ENCODE measurements at places on chromosomes 12 and 14.

- no peak for DNase-seq
These were observed 90.5 kb downstream of the PPM1A start for GRCh38 chr14:60339571-60339970.

DNA sequence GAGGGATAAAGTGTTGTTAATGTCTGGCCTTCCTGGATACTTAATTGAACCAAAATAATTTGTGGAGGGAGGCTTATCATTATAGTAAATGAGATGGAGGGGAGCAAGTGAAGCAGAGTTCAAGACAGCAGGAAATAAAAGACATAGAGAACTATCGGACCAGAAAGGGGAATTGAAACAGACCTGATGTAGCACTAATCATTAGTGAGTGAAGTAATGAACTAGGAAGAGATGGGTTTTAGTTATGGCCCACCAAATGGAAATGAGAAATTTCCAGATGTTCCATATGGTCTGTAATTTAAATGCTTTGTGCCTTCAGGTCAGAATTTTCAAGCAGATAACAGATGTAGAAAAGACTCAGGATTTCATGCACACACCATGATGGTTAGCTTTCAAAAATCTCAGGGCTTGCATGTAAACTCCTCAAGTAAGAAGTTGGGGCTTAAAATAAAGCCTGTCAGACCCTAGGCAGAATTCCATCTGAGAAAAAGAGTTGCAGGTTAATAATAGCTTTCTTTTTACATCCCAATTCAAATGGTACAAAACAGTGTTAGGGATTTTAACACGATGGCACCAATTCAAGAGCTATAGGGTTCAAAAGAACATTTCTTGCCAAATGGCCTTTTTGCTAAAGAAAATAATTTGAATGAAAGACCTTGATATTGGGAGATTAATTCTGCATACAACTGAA lies 355.8 kb downstream of the FSCB start:
- DNase-seq = no peak

GRCh38 chr12:121611306-121611705 lies 15.0 kb upstream of the ORAI1 start:
- DNase-seq = no peak

DNA sequence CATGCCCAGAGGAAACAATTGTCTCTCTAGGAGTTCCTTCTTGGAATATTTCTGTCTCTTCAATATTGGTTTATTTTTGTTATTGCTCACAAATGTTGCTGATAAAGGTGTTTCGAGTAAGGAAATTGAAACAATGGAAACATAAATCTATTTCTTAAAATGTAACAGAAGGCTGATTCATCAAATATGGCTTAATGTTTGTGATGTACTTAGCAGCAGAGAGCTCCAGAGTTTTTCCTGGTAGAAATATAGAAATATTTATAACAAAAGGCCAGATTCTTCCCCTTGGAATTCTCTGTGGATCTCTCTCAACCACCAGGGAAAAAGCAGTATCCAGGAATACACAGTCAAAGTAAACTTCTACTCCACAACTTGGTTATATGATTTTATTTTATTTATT lies 149.2 kb upstream of the LRIG3 start:
- no peak for DNase-seq

DNA sequence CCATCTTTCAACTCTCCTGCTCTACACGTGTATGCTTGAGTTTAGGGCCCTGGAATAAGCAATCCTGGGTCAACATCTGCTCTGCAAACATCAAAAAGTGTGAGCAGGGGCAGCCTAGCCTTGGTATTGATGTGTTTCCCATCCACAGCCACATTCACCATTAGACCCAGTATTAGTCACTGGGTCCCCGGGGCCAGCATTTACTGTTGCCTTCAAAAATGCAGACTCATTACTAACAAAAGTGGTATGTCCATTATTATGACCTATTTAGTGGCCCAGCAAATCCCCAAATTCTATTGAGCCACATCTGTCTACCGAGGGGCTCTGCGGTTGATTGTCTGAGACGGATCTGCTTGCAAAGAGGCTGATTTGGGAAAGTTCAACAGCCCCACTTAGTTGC lies 661.8 kb downstream of the DIO2 start:
- DNase-seq = no peak

GRCh38 chr12:96171905-96172304 lies 22.3 kb upstream of the ELK3 start:
- no peak for DNase-seq

- DNase-seq = no peak
These were observed 154.2 kb upstream of the MYL2 start for GRCh38 chr12:111074559-111074958.

DNA sequence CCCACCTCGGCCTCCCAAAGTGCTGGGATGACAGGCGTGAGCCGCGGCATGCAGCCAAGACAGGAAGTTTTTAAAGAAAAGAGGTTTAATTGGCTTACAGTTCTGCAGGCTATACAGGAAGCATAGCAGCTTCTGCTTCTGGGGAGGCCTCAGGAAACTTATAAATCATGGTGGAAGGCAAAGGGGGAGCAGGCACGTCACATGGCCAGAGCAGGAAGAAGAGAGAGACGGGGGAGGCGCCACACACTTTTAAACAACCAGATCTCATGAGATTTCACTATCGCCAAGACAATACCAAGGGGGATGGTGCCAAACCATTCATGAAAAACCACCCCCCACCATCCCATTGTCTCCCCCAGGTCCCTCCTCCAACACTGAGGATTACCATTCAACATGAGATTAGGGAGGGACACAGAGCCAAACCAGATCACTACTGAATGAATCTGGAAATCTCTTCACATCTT lies 14.1 kb downstream of the CCDC63 start:
- no peak for DNase-seq

DNA sequence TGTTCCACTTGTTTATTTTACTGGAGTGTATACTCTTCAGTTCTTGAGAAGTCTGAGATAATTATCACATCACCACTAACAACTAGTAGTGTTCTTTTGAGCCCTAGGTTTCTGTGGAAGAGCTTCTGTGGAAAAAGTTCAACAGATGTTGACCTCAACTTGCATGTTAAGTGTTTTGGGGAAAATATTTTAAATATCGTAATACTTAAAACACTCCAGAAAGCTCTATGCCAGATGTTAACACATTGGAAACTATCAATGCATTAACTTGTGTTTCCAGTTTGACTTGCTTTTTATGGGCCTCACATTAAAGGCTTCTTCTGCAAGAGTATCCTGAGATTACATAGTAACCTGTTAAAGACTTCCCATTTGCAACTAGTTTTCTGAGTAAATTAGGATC lies 173.1 kb downstream of the DUSP6 start:
- DNase-seq = no peak

DNA sequence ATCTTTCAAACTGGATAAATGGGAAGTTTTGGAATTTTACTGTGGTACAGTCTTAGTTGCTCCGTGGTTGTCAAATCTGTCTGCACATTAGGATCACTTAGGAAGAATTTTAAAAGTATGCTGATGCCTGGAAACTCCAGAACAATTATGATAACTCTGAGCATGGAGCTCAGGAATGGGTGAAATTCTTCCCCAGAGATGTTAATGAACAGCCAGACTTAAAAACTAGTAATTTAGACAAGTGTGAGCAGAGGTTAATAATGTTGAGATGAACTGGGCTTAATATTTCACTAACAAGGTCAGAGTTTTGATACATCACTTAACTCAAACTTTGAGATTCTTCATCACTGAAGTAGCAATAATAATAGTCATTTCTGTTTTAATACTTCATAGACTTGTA lies 94.5 kb downstream of the NTS start:
- DNase-seq = no peak

DNA sequence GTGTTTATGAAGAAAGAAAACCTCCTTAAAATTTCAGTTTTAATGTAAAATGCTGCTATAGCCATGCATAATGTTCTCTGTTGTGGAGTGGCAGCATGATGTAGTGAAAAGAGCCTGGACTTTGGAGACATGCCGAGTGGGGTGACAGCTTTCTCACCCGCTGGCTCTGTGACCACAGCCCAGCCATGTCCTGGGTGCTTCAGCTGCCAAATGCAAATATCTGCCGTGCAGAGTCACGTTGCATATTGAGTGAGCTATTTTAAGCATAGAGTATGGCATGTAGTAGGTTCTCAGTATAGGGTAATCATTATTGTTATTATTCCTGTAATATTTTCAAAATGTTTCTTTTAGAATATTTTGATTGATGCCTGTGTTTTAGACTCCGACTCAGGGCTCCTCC lies 15.5 kb upstream of the TCTN2 start:
- no peak for DNase-seq

DNA sequence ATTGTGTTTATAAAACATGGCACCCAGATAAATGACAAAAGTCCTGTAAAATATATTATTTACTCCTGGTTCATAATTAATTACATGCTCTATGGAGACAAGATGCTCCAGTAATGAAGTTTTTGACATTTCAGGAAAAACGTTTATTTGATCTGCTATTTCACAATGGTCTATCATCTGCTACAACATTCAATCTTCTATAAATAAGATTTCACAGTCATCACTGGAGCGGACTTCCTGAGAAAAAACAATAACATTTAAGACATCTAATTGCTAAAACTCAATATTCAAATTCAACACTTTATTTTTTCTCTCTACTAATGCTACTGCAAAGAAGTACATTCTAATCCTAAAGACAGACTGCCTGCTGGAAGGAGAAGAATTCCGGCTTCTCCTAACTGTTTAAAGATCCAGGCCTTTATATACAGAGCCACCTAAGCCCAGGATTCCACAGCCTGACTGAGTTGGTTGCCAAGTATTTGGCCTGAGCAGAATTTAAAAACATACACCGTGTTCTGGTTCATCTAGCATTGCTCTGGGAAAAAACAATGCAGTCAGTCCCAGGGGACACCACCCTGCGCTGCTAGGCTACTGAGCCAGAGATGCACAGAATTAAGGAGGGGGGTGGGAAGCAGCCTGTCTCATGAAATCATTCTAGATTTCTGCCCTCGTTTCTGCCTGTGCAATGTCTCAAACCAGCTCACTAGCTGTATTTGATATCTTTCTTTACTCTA lies 58.0 kb downstream of the TMTC1 start:
- DNase-seq = peak; percentile 25

DNA sequence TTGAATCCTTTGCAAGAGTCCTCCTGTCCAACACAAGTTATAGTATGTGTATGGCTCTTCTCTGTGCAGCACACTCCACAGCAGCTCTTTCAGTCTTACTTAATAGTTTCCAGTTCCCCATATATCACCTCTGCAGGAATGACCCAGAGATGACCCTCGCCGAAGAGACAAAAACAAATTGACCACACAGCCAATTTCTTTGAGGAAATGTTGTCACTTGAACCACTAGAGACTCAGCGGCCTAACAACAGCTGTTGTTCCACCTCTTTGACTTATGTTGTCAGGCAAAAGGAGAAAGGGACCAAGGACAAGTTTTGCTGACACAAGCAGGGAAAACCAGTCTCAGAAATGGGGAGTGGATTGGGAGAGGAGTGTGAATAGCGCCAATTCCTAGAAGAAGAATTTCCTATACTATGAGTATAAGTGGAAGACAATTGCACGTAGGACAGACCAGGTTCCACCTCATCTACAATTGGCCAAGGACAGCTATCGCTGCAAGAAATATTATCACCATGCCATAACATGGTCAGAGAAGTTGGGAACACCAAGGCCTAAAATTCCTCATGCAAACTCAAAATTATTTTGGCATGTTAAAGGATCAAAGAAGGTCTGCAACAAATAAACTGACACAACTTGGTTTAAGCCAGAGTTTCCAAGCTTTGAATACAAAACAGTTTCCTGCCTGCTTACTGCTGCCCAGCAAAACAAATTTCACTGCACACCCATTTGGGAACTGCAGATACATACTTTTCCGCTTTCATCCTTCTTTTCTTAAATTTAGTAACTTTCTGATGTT lies 41.7 kb upstream of the ITPR2 start:
- no peak for DNase-seq

- DNase-seq = no peak
These were observed 1.9 kb upstream of the PRKAG1 start for GRCh38 chr12:49020441-49020840.

DNA sequence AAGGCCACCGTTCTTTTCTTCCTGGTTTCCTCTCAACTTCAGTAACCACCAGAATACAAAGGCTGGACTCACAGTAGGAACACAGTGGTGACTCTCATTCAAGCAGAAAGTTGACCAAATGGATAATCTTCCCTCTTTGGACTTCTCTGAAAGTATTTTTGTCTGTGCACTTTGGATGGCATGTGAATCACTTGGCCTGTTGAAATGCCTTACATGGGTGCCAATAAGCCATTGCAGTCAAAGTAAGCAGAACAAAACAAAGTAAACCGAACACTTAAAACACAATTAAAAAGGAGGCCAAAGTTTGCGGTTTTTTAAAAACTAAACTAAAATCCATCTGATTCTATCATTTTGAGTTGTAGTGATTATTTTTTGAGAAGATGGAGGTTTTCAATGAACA lies 370.1 kb upstream of the DDHD1 start:
- DNase-seq = no peak

GRCh38 chr14:99678198-99678597 lies 5.9 kb upstream of the CYP46A1 start:
- no peak for DNase-seq

DNA sequence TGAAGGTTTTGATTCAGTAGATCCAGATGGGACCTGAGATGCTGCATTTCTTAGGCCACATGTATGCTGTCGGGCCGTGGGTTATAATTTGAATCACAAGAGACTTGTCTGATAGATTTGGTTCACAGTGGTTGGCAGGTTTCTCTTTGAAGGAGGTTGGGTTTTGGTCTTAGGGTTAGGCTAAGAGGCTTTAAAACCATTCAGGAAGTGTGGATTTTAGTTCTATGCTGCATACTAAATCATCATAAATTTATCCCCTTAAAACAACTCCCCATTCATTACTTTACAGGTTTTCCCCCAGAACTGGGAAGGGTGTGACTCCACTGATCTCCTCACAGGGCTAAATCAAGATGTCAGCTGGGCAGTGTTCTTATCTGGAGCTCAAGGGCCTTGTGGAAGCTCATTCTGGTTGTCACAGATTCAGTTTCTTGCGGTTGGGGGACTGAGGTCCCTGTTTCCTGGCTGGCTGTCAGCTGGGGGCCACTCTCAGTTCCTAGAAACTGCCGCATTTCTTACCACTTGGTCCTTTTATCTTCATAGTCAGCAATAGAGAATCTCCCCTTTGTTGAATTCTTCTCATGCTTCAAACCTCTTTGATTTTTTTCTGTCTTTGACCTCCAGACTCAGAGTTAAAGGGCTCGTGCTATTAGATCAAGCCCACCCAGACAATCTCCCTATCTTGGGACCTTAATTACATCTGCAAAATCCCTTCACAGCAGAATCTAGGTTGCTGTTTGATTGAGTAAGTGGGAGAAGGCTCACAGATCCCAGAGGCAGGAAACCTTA lies 20.6 kb upstream of the PCNX1 start:
- DNase-seq = no peak

- DNase-seq = peak; percentile 74
These were observed at the start of gene KCNMB4 for GRCh38 chr12:70365648-70366518. Gene KCNMB4 (plus strand): TSS chr12:70366290. CDS start chr12:70366735, 445 bp downstream.

GRCh38 chr14:67221248-67221981 lies 19.8 kb upstream of the PALS1 start:
- DNase-seq = no peak

DNA sequence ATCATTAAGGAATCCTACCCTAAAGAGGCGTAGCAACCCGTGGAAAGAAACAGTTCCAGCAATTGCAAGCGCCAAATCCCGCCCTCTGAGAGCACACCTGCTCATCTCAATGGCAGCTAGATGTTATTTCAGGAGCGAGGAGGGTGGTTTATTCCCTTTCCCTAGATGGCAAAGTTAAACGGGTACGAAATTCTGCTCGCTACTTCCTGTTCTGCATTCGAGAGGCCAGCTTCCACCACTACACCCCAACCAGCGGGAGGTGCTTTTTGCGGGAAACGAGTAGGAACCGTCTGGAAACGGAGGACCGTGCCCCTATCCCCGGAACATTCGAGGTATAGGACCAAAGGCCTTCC lies 536 bp downstream of the VPS29 start:
- DNase-seq = peak; percentile 43

GRCh38 chr12:70966996-70967790 lies 46.7 kb upstream of the PTPRR start:
- no peak for DNase-seq
